Cardiac fibroblast (primary cell): ENCODE measurements at places on chromosomes 6 and 20.

- DNase-seq, result no peak
Observed at GRCh38 chr20:44185574-44185973, 1.4 kb downstream of the JPH2 start.

DNA sequence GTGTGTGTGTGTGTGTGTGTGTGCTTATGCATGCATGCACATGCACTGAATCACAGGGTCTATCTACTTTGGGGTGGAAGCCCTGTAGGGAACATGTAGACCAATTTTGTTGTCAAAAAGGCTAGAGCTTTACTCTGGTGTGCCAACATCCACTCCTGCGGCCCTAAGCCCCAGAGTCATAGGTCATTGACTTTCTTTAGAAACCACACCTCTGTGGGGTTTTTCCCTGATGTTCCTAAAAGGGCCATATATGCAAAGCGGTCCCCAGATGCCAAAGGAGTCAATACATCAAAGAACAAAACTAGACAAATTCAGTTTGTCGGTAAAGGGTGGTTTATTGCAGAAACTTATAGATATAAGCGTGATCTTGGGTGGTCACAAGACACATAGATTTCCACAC, 29.8 kb upstream of the SLC2A12 start:
- DNase-seq, result no peak

DNA sequence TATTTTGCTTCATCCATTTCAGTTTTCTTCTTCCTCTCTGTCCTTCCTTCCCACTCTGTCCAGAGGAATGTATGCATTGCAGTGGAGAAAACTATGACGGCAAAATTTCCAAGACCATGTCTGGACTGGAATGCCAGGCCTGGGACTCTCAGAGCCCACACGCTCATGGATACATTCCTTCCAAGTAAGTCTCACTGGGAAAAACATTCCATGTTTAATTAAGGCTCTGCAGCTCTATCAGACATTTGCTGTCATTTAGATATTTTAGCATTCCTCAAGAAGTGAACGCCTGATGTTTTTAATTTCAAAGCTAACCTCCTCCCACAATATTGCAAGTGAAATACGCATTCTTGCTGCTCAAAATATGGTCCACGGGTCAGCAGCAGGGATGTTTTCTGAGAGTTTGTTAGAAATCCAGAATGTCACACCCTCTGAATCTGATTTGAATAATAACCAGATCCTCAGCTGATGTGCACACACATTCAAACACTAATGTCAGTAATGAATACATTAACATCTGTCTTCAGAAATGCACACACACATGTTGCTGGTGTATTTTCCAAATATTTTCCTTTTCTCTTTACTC, 12.8 kb downstream of the PLG start:
- no peak for DNase-seq

- DNase-seq, result peak; percentile 68
Observed at GRCh38 chr6:44057931-44058616, 69.2 kb downstream of the MRPL14 start.

GRCh38 chr6:148203970-148204369, 138.7 kb upstream of the SASH1 start:
- DNase-seq, result peak; percentile 61

- peak; percentile 56 for DNase-seq
Observed at GRCh38 chr20:47765691-47766594, 19.3 kb downstream of the SULF2 start.

GRCh38 chr20:63829603-63829944, 1.5 kb downstream of the ZBTB46 start:
- no peak for DNase-seq

DNA sequence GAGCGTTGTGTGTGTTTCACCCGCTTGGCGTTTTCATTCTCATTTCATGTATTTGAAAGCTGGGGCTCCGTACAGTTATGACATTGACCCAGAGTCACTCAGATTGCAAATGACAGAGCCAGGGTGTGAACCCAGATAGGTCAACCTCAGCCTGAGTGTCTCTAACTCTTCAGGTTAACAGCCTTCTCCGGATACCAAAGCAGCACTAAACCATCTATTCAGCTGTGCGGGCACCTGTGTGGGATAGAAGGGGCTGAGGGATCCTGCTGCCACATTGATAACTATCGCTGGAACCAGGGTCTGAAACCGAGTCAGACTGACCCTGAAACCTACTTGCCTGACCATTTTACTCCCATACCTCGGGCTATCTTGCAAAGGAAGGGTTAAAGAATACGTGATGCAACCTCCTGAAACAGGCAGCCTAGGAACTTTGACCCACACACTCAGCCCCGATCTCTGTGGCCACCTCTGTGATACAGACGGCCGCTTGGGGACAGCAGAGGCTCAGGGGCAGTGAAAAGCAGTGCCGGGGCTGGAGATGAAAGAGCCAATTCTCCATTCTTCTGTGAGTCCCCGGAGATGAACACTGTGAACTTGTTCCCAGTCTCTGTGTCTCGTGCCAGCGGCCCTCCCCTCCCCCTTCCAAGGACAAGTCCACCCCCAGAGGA, 233.5 kb upstream of the QKI start:
- peak; percentile 70 for DNase-seq

- DNase-seq, result no peak
Observed at GRCh38 chr6:24932832-24933231, 2.9 kb downstream of the RIPOR2 start.

DNA sequence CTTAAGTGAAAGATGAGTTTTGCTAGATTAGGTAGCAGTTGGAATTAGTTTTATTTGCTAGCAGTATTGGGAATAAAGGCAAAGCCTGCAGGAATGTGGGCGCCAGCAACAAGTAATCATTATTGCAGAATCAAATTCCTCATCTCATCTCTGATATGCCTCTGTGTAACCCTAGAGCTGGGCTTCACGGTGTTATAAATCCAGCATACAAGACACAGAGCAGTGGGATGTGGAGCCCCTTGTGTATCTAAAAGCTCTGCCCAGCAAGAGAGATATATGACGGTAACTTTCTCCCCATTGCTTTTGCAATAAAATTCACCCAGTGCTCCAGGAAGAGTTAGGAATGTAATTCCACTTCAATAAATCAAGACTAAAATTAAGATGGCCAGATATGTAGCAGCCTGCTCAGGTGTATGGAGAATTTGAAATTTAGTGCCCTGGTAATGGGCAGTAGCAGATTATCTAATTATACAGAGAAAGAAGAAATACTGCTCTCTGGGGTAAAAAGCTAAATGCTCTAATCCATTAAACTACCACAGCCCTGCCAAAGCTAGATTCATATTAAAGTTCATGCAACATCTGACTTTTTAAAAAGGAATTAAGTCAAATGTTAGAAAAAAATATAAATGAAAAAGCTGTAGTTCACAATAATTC, 5.6 kb upstream of the BLOC1S5 start:
- no peak for DNase-seq

DNA sequence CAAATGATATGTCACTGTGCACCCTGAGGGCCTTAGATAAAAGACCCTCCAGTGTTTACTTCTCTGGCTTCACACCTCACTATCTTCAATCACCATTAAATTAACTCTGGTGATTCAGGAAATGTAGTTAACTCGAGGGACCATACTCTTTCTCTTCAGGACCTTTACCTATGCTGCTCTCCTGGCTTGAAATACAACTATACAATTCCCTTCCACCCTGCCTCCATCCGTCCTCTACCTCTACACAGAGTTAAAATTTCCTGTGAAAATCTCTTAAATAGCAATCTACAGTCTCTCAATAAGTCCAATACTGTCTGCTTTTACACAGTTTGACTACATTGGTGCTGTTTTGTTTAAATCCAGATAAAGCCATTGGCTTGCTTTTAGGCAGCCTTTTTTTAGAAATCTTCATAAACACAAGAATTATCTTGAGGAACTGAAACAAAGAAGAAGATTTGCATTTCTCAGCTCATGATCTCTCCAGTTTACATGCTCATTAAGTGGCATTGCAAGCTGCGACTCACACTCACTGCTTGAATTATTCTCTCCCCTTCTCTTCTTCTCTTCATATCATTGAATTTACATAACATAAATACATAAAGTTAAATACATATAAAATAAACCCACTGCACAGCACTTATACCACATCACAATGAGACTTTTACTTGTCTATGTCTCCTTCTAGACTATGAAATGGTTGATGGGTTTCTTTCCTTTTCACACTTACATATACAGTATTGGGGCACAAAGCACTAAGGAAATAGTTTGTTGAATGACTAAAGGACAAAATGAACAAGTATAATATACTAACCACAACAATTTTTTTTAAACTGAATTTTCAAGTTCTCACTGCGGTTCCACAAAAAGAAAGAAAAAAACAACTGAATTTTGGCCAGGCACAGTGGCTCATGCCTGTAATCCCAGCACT, 239.0 kb upstream of the KCNQ5 start:
- DNase-seq, result no peak

- DNase-seq, result no peak
Observed at GRCh38 chr6:6006428-6007365, at the start of gene NRN1. TSS of gene NRN1 (minus strand) at chr6:6006925. CDS start at chr6:6006749, 176 bp downstream.

GRCh38 chr6:33050014-33050810, 23.2 kb downstream of the HLA-DPA1 start:
- DNase-seq, result no peak

DNA sequence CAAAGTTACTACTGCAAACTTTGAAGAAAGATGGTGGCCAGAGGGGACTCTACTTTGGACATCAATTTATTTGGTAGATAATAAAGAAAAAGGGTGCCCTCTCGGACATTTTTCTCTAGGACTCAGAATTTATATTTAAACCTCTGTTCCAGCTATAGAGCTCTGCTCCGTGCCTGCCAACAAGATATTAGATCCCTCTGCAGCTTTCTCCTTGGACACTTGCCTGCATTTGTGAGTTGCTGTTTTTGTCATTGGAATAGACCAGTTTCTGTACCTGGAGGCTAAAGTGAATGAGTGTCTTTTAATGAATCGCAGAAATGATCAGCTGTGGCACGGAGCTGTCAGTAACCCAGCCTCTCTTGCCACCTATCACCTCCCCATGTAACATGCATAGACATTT, 253.5 kb downstream of the NRN1 start:
- DNase-seq, result no peak

- DNase-seq, result peak; percentile 86
Observed at GRCh38 chr20:46070215-46070900, 19.4 kb downstream of the NCOA5 start.

- no peak for DNase-seq
Observed at GRCh38 chr20:63368151-63368550, 7.0 kb upstream of the CHRNA4 start.

DNA sequence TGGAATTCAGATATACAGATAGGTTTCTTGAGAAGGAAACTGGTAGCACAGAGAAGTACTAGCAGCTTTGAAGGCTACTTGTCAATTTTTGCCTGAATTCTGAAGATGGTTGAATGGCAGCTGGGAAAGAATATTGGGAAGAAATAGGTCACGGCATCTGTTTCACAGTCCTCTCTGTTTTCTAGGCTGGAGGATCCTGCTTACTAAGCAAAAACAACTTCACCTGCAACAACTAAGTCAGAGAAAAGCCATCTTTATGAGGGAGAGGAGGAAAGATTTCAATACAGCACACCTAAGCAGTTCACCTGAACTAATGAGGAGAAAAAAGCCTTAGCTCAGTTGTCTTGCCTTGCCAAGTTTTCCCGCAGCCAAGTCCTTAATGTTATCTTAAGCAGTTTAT, 975.5 kb upstream of the EPHA7 start:
- no peak for DNase-seq

DNA sequence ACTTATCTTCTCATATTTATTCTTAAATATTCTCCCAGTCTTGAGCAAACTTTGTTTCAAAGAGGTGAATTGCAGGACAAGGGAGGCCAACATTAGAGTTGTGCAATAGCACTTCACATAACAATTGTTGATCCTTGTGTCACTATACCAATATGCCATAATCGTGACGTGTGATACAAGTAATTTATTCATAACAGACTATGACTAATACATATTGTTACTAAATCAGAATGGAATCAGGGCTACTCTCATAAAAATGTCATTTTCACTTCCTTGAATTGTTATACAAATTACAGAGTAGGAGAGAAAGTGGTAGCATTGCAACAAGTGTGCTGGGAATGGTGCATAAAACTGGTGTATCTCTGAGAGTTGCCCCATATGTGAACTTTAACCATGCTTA, 37.2 kb upstream of the PLCB1 start:
- DNase-seq, result peak; percentile 95

GRCh38 chr20:18676396-18676795, 88.5 kb downstream of the DTD1 start:
- no peak for DNase-seq

GRCh38 chr6:21628160-21628559, 34.6 kb downstream of the SOX4 start:
- no peak for DNase-seq

DNA sequence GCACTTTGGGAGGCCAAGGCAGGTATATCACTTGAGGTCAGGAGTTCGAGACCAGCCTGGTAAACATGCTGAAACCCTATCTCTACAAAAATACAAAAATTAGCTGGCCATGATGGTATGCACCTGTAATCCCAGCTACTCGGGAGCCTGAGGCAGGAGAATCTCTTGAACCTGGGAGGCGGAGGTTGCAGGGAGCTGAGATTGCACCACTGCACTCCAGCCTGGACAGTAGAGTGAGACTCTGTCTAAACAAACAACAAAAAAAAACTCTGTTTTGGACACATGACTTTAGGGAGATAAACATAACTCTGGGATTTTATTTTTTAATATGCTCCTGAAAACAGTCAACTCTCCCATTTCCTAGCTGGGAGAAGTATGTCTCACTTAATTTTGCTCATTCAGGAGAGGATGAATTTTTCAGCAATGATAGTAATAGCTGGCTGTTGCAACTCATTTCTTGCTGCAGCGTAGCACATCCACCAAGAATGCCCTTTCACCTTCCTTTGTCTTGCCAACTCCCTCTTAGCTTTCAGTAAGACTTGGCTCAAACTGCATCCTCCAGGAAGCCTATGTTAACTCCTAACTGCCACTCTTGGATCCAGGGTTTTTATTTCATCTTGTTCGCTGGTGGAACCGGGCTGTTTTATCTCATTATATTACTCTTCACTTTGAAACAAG, 24.3 kb downstream of the TOP1 start:
- DNase-seq, result peak; percentile 92

GRCh38 chr6:27795697-27796494, 116.3 kb downstream of the OR2B2 start:
- DNase-seq, result peak; percentile 93

GRCh38 chr6:30150671-30151395, 10.2 kb downstream of the TRIM10 start:
- peak; percentile 15 for DNase-seq

GRCh38 chr6:74058606-74059005, 362.6 kb downstream of the CD109 start:
- DNase-seq, result no peak

- DNase-seq, result no peak
Observed at GRCh38 chr6:106173124-106173879, 87.2 kb downstream of the PRDM1 start.

DNA sequence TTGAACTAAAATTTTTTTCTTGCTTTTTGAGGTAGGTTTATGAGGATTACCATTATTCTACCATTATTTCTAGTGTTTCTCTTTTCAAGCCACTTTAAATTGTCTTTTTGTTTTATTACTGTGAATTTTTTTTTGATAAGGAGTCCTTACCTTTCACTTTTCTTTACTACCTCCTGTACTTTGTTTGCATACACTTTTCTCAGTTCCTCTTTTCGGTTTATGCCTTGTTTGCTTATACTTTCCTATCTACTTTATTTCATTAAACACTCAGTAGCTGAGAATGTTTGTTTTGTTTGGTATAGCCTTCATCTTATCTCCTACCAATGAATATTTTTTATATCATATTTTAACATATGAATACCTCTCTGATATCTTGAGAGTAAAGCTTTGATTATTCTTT, 147.9 kb downstream of the TFAP2B start:
- DNase-seq, result no peak
